ENCODE measurements at places on chromosomes 1 and 21. TPM values are rescaled to one million over a fixed set of nuclear protein-coding genes. Genes with fewer than 3 reads are reported as not detected.
A peak's percentile ranks its signal among the peaks of the same experiment; 100 is the strongest.

DNA sequence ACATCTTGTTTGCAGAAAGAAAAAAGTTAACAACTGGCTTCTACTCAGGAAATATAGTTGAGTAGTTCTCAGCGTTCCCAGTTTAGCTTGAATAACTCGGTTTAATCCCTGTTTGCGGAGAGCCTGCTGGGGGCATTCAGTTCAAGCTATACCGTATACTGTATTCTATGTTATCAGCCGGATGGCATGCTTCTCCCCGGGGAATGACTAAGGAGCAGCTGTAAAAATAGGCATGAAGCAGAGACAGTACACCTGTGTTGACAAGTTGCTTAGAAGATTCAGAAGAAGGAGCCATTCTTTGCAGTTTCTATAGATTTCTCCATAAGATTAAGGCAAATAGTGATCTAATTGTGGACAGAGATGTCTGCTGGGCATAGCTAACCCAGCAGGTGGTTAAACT, 267.8 kb upstream of the NCAM2 start:
- no peak overlapping the region for H3K27ac ChIP-seq
- H3K4me3 ChIP-seq: no peak overlapping the region
- no peaks in the 10 kb centered on the region for H3K27me3 ChIP-seq
- no peaks in the 10 kb centered on the region for H3K36me3 ChIP-seq
- DNase-seq: no peak

DNA sequence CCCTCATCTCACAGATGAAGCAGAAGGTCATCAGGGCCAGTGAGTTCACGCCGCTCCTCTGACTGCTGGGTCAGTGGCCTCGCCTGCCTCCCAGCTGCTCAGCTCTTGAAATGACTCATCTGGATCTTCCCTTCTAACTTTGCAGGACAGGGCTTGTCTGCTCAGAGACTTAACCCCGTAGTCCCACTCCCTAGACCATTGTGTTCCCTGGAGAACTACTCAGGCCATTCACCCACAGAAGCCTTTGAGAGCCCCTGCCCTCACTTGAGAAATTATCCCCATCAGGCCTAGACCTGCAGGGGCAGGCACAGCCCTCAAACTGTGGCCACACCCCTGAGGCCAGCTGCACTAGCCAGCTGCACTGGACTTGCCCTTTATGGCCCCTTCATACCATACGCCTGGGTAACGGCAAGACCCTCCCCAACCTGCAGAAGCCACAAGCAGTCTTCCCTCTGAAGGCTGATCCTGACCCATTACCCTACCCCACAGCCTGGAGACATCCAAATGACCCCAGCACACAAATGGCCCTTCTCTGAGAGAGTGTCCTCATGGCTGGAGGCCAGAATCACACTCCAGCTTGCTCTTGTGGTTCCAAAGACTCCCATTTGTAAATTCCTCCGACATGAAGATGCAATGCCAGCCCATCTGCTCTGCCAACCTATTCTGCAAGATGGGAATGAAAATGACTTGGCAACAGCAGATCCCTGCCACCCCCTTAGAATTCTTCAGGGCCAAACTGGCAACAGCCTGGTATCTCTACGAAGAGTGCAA, 33.2 kb downstream of the RCSD1 start:
- DNase-seq: no peak
- peaks cover 69% of the 10 kb centered on the region for H3K4me1 ChIP-seq
- H3K27ac ChIP-seq: peak overlapping the region; percentile 29
- H3K27me3 ChIP-seq: no peaks in the 10 kb centered on the region
- no peak overlapping the region for H3K4me3 ChIP-seq

Gene CLCA4
- not detected for total RNA-seq

Gene SPTA1
- not detected for total RNA-seq

Gene GABRD
- not detected for total RNA-seq

GRCh38 chr1:111769517-111770146, 13.9 kb downstream of the DDX20 start:
- H3K4me1 ChIP-seq: peaks cover 5% of the 10 kb centered on the region
- no peak overlapping the region for H3K4me3 ChIP-seq
- peaks cover 35% of the 10 kb centered on the region for H3K36me3 ChIP-seq
- peak; percentile 91 for DNase-seq
- no peak overlapping the region for H3K27ac ChIP-seq
- no peaks in the 10 kb centered on the region for H3K27me3 ChIP-seq

DNA sequence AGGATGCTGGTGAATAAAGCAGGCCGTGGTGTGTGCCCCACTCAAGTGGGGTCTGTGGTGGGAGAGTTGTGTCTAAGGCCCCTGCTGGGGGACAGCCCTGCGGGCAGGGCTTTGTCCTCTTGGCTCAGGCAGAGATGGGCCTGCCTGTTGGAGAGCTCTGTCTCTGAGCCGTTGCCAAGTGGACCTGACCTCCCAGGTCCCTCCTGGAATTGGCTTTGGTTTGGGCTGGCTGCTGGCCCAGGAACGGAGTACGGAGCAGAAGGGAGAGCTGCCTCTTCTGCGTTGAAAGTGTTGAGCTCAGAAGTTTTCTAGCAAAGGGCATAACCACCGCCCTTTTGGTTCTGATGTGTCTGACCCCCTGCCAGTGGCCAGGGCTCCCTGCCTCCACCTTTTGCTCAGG, 153.9 kb downstream of the PEX14 start:
- H3K27ac ChIP-seq: no peak overlapping the region
- H3K4me3 ChIP-seq: no peak overlapping the region
- no peaks in the 10 kb centered on the region for H3K27me3 ChIP-seq
- no peak for DNase-seq

GRCh38 chr1:9249534-9250410, 15.2 kb downstream of the H6PD start:
- DNase-seq: peak; percentile 68
- H3K27me3 ChIP-seq: no peaks in the 10 kb centered on the region
- H3K27ac ChIP-seq: no peak overlapping the region
- H3K36me3 ChIP-seq: no peaks in the 10 kb centered on the region
- no peak overlapping the region for H3K4me3 ChIP-seq
- H3K4me1 ChIP-seq: no peaks in the 10 kb centered on the region

GRCh38 chr1:14778898-14779865, 180.7 kb downstream of the KAZN start:
- no peaks in the 10 kb centered on the region for H3K4me1 ChIP-seq
- no peaks in the 10 kb centered on the region for H3K36me3 ChIP-seq
- H3K27me3 ChIP-seq: no peaks in the 10 kb centered on the region
- H3K4me3 ChIP-seq: no peak overlapping the region
- peak; percentile 76 for DNase-seq
- H3K27ac ChIP-seq: no peak overlapping the region

Gene KRTAP11-1
- not detected for total RNA-seq

DNA sequence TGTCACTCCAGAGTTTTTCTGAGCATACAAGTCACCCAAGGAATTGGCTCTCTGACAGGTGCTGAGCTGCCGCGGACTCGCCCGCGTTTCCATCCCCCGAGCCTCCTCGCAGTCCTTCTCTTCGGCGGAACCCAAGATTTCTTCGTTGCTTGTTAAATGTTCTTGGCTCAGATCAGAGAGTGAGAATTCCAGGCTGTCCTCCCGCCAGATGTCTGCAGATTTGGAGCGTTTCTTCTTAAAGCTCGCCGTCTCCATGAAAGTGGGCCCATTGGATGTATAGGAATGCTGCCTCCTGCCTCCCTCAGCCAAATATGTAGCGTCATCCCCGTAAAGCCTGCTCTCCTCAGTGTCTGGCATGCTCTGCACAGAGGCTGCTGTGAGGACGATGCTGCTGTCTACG, 77.8 kb downstream of the TIAM1 start:
- no peaks in the 10 kb centered on the region for H3K27me3 ChIP-seq
- no peak for DNase-seq
- H3K36me3 ChIP-seq: no peaks in the 10 kb centered on the region
- no peaks in the 10 kb centered on the region for H3K4me1 ChIP-seq
- no peak overlapping the region for H3K4me3 ChIP-seq
- no peak overlapping the region for H3K27ac ChIP-seq

- H3K4me3 ChIP-seq: peak within 1 kb of the TSS; percentile 62
- H3K27ac ChIP-seq: peak within 1 kb of the TSS; percentile 63
- no peaks in the 10 kb centered on the region for H3K27me3 ChIP-seq
- peak; percentile 72 for DNase-seq
- peaks cover 3% of the 10 kb centered on the region for H3K36me3 ChIP-seq
- H3K4me1 ChIP-seq: peaks cover 39% of the 10 kb centered on the region
Observed at GRCh38 chr1:153985941-153986761, at the start of gene RAB13. TSS of gene RAB13 (minus strand) at chr1:153986339. CDS start at chr1:153986236, 103 bp downstream.

Gene OVAAL
- total RNA-seq: 4.2 TPM

Gene TP73
- 0.52 TPM for total RNA-seq

Gene SLAMF9
- total RNA-seq: not detected

DNA sequence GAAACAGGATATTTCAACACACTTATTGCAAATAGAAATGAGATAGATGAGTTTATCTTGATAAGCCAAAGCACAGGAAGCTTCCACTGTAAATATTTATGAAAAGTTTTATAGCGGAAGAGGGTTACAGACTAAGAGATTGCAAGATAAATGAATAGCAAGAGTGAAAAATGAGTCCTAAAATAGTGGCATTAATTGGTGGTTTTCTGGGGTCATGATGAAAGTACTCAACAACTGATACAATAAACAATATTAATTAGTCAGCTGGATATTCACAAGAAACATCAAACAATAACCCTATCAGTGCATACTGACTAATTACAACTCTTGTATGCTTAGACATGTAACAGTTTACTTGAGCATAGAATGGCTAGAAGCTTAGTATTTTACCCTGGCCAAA, 154.8 kb upstream of the CHODL start:
- no peaks in the 10 kb centered on the region for H3K27me3 ChIP-seq
- no peak for DNase-seq
- H3K4me3 ChIP-seq: no peak overlapping the region
- H3K36me3 ChIP-seq: no peaks in the 10 kb centered on the region

GRCh38 chr1:34231441-34231840, 54.7 kb downstream of the C1orf94 start:
- H3K4me1 ChIP-seq: no peaks in the 10 kb centered on the region
- no peak overlapping the region for H3K27ac ChIP-seq
- no peak overlapping the region for H3K4me3 ChIP-seq
- H3K36me3 ChIP-seq: no peaks in the 10 kb centered on the region
- DNase-seq: no peak
- 0 out of 2 replicates have a peak, but pooled peaks cover 4% of the 10 kb centered on the region for H3K27me3 ChIP-seq

Gene SPATA46
- total RNA-seq: not detected

DNA sequence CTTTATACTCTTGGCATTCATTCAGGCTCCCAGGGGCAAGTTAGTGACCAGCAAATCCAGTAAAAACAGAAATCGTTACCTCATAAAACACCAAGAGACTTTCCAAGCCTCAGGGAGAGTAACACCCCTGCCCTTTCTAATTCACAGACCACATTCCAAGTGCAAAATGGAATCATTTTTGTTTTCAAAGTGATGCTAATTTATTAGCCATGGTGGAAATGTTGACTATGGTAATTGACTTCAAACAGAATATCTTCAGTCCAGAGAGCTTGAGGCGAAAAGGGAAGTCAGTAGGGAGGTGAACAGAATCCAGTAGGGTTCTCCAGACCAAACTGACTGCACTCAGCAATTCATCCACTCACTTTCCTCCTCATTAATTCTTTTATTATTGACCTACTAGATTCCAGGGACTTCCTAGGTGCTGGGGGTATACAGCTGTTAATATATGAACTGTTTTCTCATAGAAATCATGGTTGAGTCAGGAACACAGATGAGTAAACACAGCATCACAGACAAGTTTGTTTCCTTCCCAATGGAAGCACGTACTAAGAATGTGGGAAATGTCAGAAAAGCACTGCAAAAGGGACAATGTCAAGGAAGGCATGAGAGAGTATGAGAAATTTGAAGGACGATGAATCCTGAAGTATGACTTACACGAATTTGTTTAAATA, 388.5 kb upstream of the C1orf87 start:
- no peak overlapping the region for H3K4me3 ChIP-seq
- H3K27me3 ChIP-seq: no peaks in the 10 kb centered on the region
- no peaks in the 10 kb centered on the region for H3K36me3 ChIP-seq
- no peaks in the 10 kb centered on the region for H3K4me1 ChIP-seq
- no peak overlapping the region for H3K27ac ChIP-seq
- DNase-seq: no peak

Gene NR5A2
- not detected for total RNA-seq

GRCh38 chr1:114703242-114703641, 7.9 kb upstream of the AMPD1 start:
- DNase-seq: no peak
- H3K4me3 ChIP-seq: no peak overlapping the region
- H3K4me1 ChIP-seq: no peaks in the 10 kb centered on the region
- H3K27me3 ChIP-seq: no peaks in the 10 kb centered on the region
- H3K27ac ChIP-seq: no peak overlapping the region

DNA sequence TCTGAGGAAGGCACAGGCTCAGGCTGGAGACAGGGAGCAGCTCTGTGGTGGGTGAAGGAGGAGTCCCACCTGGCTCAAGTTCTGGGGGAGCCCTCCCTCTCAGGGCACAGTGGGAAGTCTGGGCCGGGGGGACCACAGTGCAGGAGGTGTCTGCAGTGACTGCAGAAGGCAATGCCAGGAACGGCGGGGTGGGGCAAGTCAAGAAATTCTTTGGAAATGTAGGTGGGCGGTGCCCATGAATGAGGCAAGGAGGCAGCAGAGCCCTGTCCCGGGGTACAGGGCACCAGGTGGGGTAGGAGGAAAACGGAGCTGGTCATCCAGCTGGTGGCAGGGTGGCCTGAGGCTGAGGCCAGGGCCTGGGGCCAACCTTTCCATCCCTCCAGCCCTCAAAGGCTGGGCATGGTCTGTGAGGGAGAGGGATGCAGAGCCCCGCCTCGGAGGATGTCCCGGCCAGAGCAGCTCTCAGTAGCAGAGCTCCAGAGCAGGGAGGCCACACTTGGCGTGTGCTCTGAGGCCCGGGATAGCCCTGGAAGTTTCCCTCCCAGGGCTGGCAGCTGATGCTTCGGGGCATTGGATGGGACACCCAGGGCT, 4.7 kb downstream of the TFF3 start:
- no peak overlapping the region for H3K27ac ChIP-seq
- no peak for DNase-seq
- no peaks in the 10 kb centered on the region for H3K27me3 ChIP-seq
- H3K4me1 ChIP-seq: no peaks in the 10 kb centered on the region
- H3K36me3 ChIP-seq: no peaks in the 10 kb centered on the region

DNA sequence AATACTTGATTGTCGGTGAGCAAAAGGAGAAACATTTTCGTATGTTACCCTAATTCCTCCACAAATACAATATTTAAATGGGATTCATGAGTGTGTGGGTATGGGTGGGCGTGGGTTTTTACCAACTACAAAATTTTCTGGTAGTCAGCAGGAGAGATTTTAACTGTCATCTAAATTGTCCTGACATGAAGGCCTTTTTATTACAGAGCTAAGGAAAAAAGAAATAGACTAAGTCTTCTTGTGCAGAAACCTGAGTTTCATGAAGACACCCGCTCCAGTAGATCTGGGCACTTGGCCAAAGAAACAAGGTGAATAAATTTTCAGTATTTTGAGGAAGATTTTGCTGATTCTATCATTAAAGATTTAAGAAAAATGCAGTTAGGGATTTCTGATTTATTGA, 752 bp downstream of the RGS18 start:
- 0 out of 2 replicates have a peak, but pooled peaks cover 2% of the 10 kb centered on the region for H3K36me3 ChIP-seq
- H3K27me3 ChIP-seq: no peaks in the 10 kb centered on the region
- peaks cover 91% of the 10 kb centered on the region for H3K4me1 ChIP-seq
- H3K27ac ChIP-seq: peak overlapping the region; percentile 99
- peak overlapping the region; percentile 65 for H3K4me3 ChIP-seq

DNA sequence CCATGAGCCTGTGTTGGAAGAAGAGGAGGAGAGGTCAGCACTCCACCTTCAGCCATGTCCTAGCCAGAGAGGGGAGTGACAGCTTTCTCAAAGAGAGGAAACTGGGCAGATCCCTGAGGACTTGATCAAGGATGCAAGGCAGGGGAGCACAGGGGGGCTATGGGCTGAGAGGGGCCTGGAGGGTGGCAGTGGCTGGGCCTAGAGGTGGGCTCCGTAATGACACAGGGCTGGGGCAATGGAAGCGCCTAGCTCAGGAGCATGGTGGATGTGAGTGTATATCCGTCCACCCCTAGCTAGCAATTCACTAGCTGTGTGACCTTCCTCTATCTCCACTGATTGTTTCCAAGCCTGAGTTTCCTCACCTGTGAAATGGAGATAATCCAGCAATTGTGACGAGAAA, 32.6 kb downstream of the NEK2 start:
- DNase-seq: no peak
- H3K27me3 ChIP-seq: no peaks in the 10 kb centered on the region
- H3K4me1 ChIP-seq: no peaks in the 10 kb centered on the region

Gene LCE1E
- not detected for total RNA-seq

Data from Karpas-422 (cell line).